ENCODE measurements at places on chromosomes 1 and 21. TPM values are rescaled to one million over a fixed set of nuclear protein-coding genes. Genes with fewer than 3 reads are reported as not detected.

OLIG2 gene
- not detected for total RNA-seq

- no peak overlapping the region for H3K27ac ChIP-seq
- H3K4me3 ChIP-seq = no peak overlapping the region
- peaks cover 2% of the 10 kb centered on the region for H3K4me1 ChIP-seq
- peaks cover 2% of the 10 kb centered on the region for H3K27me3 ChIP-seq
Measured at GRCh38 chr1:70675737-70676156, 264.7 kb downstream of the CTH start.

C4BPA gene
- total RNA-seq = not detected

- H3K4me3 ChIP-seq = no peak overlapping the region
- no peaks in the 10 kb centered on the region for H3K36me3 ChIP-seq
- H3K27me3 ChIP-seq = peaks cover 3% of the 10 kb centered on the region
- no peaks in the 10 kb centered on the region for H3K4me1 ChIP-seq
Measured at GRCh38 chr1:169933984-169934725, 40.5 kb upstream of the SCYL3 start.

GRCh38 chr1:246969621-246970020 lies 37.9 kb upstream of the AHCTF1 start:
- no peaks in the 10 kb centered on the region for H3K36me3 ChIP-seq
- no peaks in the 10 kb centered on the region for H3K4me1 ChIP-seq
- no peak overlapping the region for H3K4me3 ChIP-seq
- H3K27me3 ChIP-seq = no peaks in the 10 kb centered on the region
- DNase-seq = no peak

DNA sequence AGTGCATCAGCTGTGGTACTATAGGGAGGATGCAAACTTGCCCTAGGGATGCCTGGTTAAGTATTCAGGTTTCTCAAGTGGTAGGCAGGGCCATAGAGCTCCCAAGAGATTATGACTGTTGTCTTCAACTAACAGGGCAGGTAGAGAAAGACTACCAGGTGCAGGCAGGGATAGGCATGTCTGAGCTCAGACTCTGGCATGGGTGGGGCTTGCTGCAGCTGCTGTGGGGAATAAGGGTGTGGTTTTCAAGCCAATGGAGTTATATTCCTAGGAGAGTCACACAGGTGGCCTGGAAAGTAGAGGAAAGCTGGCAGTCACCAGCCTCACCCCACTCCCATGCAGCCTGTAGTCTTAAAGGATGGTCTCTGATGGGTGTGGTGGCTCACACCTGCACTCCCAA lies 673.4 kb upstream of the ADGRL4 start:
- H3K27me3 ChIP-seq = no peaks in the 10 kb centered on the region
- no peak overlapping the region for H3K4me3 ChIP-seq
- DNase-seq = no peak
- no peaks in the 10 kb centered on the region for H3K36me3 ChIP-seq

GRCh38 chr1:197017558-197018146 lies 40.3 kb downstream of the CFHR5 start:
- H3K27me3 ChIP-seq = no peaks in the 10 kb centered on the region
- no peak for DNase-seq
- no peaks in the 10 kb centered on the region for H3K36me3 ChIP-seq
- H3K4me1 ChIP-seq = no peaks in the 10 kb centered on the region
- H3K4me3 ChIP-seq = no peak overlapping the region

ANGPTL3 gene
- not detected for total RNA-seq

DNA sequence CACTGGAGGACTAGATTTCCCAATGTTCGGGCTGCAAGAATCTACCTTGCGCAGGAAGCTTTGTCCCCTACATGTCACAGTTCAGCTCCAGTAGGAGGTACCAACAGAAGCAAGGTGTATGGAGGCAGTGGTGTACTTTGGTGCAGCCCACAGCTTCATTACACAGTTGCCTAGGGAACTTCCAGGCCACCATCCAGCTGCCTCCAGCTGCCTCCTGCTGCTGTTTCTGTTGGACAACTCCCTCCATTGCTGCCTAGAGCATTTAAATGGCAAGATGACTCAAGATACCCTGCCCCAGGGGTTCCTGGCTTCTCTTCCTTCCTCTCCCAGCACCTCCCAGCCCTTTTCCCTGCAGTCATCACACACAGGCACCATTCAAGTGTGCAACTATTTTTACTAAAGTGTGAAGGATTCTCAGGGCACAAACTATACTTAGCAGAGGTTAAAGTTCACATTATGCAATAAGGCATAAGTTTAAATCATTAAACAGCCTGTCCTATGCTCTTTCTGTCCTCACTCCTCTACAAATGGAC lies 39.0 kb upstream of the ATP1A1 start:
- H3K27ac ChIP-seq = no peak overlapping the region
- H3K27me3 ChIP-seq = peaks cover 2% of the 10 kb centered on the region
- no peak overlapping the region for H3K4me3 ChIP-seq
- no peak for DNase-seq
- H3K4me1 ChIP-seq = peaks cover 10% of the 10 kb centered on the region

- peaks cover 66% of the 10 kb centered on the region for H3K4me1 ChIP-seq
- H3K27ac ChIP-seq = peak overlapping the region; percentile 69
- H3K4me3 ChIP-seq = peak overlapping the region; percentile 22
Measured at GRCh38 chr1:65395887-65396612, 24.4 kb upstream of the LEPR start.

GRCh38 chr1:68745451-68745850 lies 248.6 kb upstream of the DEPDC1 start:
- H3K27ac ChIP-seq = no peak overlapping the region
- no peaks in the 10 kb centered on the region for H3K27me3 ChIP-seq

DNA sequence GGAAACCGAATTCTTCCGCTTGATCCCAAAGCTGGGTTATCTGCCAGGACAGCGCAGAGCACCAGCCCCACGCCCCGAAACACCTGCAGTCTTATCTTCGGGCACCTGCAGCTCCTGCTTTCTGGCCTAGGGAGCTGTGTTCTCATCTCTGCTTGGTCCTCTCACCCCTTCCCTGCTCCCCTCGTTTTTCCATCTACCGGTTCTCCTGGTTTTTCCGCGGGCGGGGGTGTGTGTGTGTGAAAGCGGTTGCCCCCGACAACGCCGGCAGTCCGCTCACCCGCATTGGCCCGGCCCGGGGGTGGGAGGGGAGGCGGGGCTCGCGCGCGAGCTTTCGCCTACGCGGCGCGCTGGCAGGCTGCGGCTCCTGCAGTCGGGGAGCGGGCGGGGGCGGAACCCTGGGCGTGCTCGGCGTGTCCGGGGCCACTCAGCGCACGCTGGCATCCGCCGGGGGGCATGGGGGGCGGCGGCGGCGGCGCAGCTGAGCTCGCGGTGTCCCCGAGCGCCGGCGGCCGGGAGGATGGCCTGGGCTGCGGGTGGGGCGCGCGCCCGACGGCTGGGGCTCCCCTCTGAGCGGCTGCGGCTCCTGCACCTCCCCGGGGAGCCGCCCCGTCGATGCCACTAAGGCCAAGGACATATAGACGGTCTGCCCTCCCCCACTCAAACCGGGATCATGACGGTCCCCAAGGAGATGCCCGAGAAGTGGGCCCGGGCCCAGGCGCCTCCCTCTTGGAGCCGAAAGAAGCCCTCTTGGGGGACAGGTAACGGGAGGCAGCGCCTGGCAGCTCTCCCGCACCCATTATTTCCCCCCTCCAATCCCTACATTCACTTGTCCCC lies 3.2 kb downstream of the ATP8B2 start:
- peaks cover 5% of the 10 kb centered on the region for H3K27me3 ChIP-seq
- H3K36me3 ChIP-seq = peaks cover 29% of the 10 kb centered on the region
- H3K4me1 ChIP-seq = peaks cover 54% of the 10 kb centered on the region
- peak overlapping the region; percentile 86 for H3K4me3 ChIP-seq
- DNase-seq = peak; percentile 97

- peaks cover 28% of the 10 kb centered on the region for H3K4me1 ChIP-seq
- DNase-seq = no peak
- peak overlapping the region; percentile 39 for H3K4me3 ChIP-seq
- H3K27me3 ChIP-seq = peaks cover 11% of the 10 kb centered on the region
- H3K36me3 ChIP-seq = no peaks in the 10 kb centered on the region
Measured at GRCh38 chr1:153791648-153792253, 16.5 kb downstream of the SLC27A3 start.

- H3K36me3 ChIP-seq = no peaks in the 10 kb centered on the region
- H3K27me3 ChIP-seq = peaks cover 17% of the 10 kb centered on the region
- H3K27ac ChIP-seq = no peak overlapping the region
- peaks cover 8% of the 10 kb centered on the region for H3K4me1 ChIP-seq
Measured at GRCh38 chr1:172969611-172970010, 81.1 kb downstream of the TNFSF18 start.

GRCh38 chr21:27275294-27275927 lies 308.5 kb upstream of the ADAMTS5 start:
- DNase-seq = no peak
- H3K27me3 ChIP-seq = no peaks in the 10 kb centered on the region
- H3K4me1 ChIP-seq = no peaks in the 10 kb centered on the region
- H3K4me3 ChIP-seq = no peak overlapping the region
- no peaks in the 10 kb centered on the region for H3K36me3 ChIP-seq

GRCh38 chr1:55071477-55071876 lies 32.1 kb downstream of the PCSK9 start:
- H3K4me3 ChIP-seq = no peak overlapping the region
- no peaks in the 10 kb centered on the region for H3K27me3 ChIP-seq
- H3K27ac ChIP-seq = peak overlapping the region; percentile 52
- peaks cover 20% of the 10 kb centered on the region for H3K4me1 ChIP-seq
- peaks cover 79% of the 10 kb centered on the region for H3K36me3 ChIP-seq

AMPD1 gene
- total RNA-seq = not detected

ZNF683 gene
- total RNA-seq = not detected

DNA sequence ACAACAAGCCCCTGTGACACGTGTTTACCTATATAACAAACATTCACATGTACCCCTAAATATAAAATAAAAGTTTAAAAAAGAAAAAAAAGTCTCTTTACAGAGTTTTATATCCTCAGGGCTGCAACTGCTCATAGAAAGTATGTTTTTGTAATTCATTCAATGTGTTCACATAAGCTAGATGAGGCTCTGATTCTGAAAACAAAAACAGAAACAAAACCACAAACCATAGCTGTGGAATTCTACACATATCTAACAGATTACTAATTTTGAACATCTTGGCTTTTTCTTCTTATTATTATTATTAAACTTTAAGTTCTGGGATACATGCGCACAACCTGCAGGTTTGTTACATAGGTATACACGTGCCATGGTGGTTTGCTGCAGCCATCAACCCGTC lies 579.6 kb upstream of the ZRANB2 start:
- no peak overlapping the region for H3K27ac ChIP-seq
- H3K27me3 ChIP-seq = no peaks in the 10 kb centered on the region
- H3K36me3 ChIP-seq = no peaks in the 10 kb centered on the region
- no peak overlapping the region for H3K4me3 ChIP-seq
- DNase-seq = no peak
- no peaks in the 10 kb centered on the region for H3K4me1 ChIP-seq

RIIAD1 gene
- not detected for total RNA-seq

- peaks cover 8% of the 10 kb centered on the region for H3K36me3 ChIP-seq
- no peak for DNase-seq
- H3K27me3 ChIP-seq = peaks cover 58% of the 10 kb centered on the region
- H3K4me3 ChIP-seq = no peak overlapping the region
- H3K27ac ChIP-seq = no peak overlapping the region
- H3K4me1 ChIP-seq = peaks cover 3% of the 10 kb centered on the region
Measured at GRCh38 chr1:50414853-50415234, 8.4 kb downstream of the DMRTA2 start.

TPR gene
- total RNA-seq = 174 TPM

DNA sequence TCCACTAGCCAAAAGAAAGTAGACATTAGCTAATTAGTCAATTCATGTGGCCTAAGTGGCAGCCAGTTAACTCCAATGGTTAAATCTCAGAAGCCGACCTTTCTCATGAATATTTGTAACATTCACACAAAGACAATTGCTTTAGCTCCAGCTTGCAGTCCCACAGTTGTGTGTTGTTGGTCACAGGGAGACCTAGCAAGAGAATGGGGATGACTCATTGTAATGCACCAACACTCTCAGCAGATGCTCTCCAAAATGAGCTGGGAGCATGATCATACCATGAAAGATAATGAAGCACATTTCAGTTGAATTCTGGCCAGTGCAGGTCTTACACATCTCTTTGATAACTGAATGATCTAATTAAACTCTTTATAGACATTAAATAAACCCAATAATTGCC lies 160.4 kb downstream of the HLX start:
- no peak overlapping the region for H3K4me3 ChIP-seq
- no peak for DNase-seq
- no peaks in the 10 kb centered on the region for H3K27me3 ChIP-seq
- H3K4me1 ChIP-seq = peaks cover 3% of the 10 kb centered on the region
- H3K27ac ChIP-seq = no peak overlapping the region
- no peaks in the 10 kb centered on the region for H3K36me3 ChIP-seq

- no peak for DNase-seq
- peaks cover 3% of the 10 kb centered on the region for H3K36me3 ChIP-seq
- peaks cover 21% of the 10 kb centered on the region for H3K4me1 ChIP-seq
- no peak overlapping the region for H3K27ac ChIP-seq
Measured at GRCh38 chr1:67209521-67209920, 43.3 kb downstream of the IL23R start.

DNA sequence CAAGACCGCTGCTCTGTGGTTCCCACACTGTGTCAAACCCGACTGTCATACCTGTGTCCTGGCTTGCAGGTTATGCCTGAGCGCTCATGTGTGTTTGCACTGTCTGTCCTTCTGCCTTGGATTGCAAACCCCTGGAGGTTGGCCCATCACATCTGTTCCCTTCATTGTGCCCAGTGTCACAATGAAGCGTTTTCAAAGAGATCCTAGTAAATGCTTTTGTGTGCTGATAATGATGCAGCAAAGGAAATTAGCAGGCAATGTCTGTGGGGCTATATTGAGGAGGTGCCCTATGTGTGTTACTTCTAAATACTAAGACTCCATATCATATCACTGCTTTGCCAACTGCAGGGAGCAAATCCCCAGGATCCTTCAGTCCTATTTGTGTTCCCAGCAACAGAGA lies 424.4 kb upstream of the NFIA start:
- H3K27ac ChIP-seq = no peak overlapping the region
- no peaks in the 10 kb centered on the region for H3K36me3 ChIP-seq
- no peak for DNase-seq
- no peaks in the 10 kb centered on the region for H3K4me1 ChIP-seq
- no peak overlapping the region for H3K4me3 ChIP-seq

KCNA3 gene
- 29.5 TPM for total RNA-seq

LDLRAP1 gene
- 6.1 TPM for total RNA-seq

HES5 gene
- total RNA-seq = not detected

GRCh38 chr1:209207701-209208286 lies 375.7 kb upstream of the CAMK1G start:
- no peak overlapping the region for H3K27ac ChIP-seq
- peak; percentile 59 for DNase-seq
- H3K4me1 ChIP-seq = peaks cover 2% of the 10 kb centered on the region
- H3K4me3 ChIP-seq = no peak overlapping the region

CFAP107 gene
- not detected for total RNA-seq

GRCh38 chr1:44029260-44029910 lies 1.9 kb downstream of the SLC6A9 start:
- no peak for DNase-seq
- no peaks in the 10 kb centered on the region for H3K36me3 ChIP-seq
- H3K4me1 ChIP-seq = peaks cover 31% of the 10 kb centered on the region
- H3K27ac ChIP-seq = peak overlapping the region; percentile 93

Data from activated CD4-positive, alpha-beta T cell treated with anti-CD3 and anti-CD28 coated beads, Interleukin-2, amount 10 ng/mL, durations not matched to agents 24 days and 14 days (primary cell).